ENCODE measurements at places on chromosomes 2 and 18.

- no peak for DNase-seq
Observed at GRCh38 chr2:158659483-158659882, 135.6 kb upstream of the DAPL1 start.

GRCh38 chr18:74766251-74766650 lies 168.6 kb downstream of the ZNF407 start:
- no peak for DNase-seq

DNA sequence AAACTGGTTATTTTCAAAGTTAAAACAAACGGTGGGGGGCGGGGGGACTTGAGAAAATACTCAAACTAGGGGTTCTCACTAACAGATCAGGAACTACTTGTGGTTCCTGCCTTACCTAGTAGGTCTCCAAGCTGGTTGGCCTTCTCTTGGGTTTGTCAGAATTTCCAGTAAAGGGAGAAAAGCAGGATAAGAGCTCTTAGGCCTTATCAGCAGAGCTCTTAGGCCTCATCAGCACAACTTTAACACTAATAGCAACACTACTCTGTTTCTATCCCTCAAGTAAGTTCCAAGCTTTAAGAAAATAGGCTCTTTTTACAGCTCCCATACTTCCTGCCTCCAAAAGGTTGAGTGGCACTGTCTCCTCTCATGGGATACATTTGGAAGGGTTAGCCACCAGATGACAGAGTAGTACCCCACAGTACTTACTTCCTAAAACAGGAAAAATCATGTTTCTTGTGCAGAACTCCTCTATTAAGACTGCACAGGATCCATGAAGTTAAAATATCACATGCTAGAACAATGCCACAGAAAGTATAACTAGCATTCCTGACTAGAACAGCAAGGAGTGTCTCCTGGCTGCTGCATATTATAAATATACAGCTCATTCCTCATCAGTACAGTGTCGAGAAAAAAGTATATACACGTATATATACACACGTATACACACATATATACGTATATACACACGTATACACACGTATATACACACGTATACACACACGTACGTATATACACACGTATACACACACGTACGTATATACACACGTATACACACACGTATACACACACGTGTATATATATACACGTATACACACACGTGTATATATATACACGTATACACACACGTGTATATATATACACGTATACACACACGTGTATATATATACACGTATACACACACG lies 6.1 kb downstream of the FBXO11 start:
- no peak for DNase-seq

GRCh38 chr2:176080540-176081375 lies 3.0 kb downstream of the EVX2 start:
- DNase-seq, result no peak

DNA sequence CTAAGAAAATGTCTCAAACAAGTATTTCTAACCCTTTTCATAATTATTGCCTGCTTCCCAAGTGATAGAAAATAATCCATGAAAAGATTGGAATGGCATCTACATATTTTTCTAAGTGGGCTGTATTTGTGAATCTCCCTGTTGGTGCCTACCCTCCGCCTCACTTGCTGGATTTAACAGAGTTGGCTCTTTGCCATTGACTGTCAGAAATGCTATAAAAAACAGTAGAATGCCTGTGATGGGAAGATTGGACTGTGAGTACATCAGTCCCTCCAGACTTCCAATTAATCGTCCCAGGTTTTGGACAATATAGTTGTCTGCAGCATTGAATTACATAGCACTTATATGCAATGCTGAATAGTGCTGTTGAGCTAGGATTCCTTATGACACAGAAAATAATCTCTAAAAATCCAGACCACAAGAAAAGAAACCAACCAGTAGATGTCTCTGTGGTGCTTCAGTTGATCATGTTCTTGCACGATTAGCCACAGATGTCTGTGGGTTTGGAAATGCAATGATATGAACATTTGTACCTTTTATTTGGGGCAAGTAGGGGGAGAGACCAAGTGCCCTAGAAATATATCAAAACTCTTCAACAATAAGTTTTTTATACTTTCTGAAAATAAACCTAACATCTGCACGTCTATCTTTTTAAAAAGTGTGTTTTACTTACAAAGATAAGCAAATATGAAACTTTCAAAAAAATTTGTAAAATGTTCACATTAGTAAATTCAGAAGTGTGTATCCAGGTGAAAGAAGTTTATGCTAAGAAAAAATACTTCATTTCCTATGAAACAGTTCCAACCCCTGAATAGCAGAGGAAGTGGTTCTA lies 88.5 kb downstream of the DYNAP start:
- no peak for DNase-seq

GRCh38 chr2:213288913-213289700 lies 4.8 kb downstream of the SPAG16 start:
- DNase-seq, result no peak

GRCh38 chr18:33596178-33596854 lies 18.3 kb downstream of the ASXL3 start:
- no peak for DNase-seq

DNA sequence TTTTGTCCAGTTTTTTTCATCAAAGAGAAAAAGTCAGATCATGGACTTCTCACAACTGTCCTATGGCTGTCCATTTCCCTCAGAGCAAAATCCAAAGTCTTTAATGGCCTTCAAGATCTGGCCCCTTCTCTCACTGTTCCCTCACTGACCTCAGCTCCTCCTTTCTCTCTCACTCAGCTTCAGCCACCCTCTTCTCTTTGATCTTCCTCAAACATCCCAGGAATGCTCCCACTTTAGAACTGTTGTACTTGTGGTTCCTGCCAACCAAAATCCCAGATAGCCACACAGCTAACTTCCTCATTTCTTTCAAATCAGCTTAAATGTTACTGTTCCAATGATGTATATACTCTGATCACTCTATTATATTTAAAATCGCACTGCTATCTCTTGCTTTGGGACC lies 82.9 kb downstream of the NUP35 start:
- no peak for DNase-seq

DNA sequence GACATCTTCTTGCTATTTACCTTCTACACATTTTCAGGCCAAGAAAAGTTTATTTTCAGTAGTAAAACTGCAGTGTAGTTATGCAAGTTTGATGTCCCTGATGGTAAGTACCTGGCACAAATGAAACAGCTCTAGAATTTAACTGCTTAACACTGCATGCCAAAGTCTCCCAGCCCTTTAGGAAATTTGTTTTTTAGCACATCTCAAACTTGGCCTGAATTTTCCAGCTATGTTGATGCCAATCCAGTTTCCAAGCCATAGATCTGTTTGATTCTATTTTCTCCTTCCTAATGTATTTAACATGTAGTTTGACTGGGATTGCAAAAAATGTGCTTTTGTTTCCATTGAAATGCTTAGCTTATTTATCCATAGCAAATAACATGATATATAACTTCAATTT lies 29.3 kb upstream of the ZNF385B start:
- no peak for DNase-seq

GRCh38 chr2:77192811-77193289 lies 329.3 kb downstream of the LRRTM4 start:
- no peak for DNase-seq

DNA sequence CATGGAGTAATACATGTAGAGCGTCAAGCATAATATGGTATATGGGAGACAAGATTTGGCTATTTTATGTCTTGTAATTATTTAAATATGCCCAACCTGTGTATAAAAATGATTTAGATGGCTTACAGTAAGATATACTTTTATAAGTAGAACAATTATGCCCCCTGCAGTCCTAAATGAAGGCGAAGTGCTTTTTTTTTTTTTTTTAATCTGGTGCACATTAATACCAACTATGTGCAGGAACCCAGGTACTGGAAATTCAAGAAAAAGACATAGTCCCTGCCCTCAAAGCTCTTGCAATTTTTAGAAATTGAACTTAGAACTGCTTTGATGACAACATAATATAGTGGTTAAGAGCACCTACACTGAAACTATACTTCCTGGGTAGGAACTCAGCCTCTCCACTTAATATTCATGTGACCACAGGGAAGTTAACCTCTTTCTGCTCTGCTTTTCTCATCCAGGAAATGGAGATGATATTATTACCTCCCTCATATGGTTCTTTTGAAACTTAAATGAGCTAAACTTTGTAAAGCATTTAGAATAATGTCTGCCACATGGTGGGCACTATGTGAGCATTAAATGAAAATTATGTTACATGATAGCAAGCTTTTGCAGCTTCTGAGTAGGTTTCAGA lies 38.1 kb downstream of the AFTPH start:
- no peak for DNase-seq

DNA sequence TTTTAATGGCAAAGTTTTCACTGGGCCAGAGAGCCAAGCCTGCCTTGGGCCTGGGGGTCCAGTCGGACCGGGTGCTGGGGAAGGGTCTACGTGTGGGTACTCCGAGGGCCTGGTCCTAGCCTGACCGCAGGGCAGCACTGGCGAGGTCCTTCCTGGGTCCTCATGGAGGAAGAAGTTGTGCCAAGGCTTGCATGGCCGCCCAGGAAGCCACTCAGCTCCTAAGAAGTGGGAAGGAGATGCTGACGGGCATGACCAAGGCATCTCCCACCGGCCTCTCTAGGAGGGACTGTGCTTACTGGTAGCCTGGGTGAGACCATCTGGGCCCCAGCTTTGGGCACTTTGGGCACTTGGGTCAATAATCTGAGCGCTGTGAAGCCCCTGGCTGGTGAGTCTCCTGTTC lies 22.6 kb downstream of the CIB4 start:
- no peak for DNase-seq

DNA sequence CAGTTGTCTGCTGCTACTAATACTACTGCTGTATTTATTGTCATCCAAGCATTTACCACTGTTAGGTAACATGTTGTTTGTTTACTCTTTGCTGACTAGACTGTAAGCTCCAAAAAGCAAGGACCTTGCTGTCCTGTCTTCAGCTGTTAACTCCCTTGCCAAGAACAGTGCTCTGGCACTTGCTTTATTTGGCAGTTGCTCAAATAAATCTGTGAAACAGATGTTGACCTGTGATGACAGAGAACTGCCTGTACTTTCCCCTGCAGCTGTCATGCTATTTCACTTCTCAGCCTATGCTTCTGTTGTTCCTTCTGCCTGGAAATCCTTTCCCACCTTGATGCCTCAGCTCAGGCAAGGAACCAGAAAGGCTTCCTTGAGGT lies 181.2 kb downstream of the ATAD2B start:
- no peak for DNase-seq

DNA sequence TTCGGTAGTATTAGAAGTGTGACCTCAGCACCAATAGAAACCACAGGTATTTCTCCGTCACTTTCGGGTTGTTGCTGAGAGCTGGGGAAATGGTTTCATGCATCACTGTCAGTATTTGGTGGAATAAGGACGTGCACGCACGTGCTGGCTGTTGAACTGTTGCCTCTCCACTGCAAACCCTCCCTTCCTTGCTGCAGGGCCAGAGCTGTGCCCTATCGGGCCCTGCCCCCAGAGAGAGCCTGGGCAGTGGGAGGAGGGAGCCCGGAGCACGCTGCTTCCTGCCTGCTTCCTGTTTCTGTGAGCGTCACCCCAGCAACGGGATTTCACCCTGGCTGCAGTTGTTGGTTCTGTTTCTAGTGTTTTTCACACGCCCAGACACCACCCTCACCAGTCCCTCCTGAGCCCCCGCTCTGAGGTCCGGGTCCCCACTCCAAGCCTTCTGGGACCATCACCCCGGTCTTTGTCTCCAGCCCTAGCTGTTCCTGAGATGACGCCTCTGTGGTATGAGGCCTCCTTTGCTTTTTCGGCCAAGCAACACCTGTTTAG lies 47.4 kb downstream of the LRRFIP1 start:
- DNase-seq, result peak; percentile 49

DNA sequence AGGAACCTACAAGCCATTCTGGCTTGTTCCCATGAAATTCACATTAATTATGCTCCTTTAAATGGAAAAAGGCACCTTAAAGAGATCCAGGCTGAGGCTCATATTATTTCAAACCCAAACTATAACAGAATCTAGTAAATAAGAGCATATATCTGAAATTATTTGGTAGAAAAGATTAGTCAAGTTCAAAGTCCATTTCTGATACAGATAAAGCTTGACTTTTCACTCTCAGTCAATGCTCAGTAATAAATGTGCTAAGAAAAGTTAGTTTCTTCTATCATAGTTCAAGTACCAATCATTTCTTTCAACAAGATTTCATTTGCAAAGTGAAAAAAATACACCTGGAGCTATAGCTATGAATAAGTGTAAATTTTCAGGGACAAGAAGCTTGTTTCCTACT lies 61.8 kb upstream of the NARS1 start:
- no peak for DNase-seq

GRCh38 chr2:152093464-152093863 lies 5.4 kb downstream of the CACNB4 start:
- DNase-seq, result no peak

DNA sequence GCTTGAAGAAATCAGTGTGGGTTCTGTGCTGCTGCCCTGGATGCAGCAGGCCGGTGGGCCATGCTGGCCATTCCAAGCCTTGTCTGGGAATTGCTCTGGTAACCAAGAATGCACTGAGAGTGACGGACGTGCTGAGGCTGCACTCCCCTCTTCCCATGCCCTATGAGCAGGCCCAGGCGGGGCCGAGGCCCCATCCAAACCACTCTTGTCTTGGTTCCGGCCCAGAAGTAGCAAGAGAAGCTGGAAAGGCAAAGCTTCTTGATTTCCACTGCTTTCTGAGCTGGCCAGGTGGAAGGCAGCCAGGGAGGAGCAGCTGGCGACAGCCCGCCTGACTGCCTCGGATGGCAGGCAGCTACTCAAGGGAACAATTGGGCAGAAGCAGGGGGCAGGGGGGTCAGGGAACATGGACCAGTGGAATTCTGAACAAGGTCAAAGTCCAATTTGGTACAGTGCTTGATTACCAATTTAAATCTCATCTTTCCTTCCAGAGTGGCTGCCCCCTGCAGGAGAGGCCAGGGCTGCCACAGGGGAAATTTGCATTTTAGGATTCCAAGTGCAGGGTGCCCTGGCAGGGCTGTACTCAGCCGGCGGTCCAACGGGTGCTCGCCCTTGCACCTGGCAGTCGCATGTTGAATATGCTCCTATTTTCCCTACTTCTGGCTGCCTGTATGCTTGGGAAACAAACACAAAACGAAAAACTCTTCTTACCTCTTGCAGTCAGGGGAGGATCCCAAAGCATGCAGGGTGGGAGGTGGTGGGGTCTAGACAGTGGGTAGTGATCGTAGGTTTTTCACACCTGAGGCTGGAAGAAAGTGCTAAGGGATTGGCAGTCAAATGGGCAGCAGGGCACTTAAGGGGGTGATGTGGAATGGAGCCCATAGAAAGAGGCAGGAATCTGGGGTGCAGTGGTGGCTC lies 67.3 kb downstream of the LIPG start:
- no peak for DNase-seq

DNA sequence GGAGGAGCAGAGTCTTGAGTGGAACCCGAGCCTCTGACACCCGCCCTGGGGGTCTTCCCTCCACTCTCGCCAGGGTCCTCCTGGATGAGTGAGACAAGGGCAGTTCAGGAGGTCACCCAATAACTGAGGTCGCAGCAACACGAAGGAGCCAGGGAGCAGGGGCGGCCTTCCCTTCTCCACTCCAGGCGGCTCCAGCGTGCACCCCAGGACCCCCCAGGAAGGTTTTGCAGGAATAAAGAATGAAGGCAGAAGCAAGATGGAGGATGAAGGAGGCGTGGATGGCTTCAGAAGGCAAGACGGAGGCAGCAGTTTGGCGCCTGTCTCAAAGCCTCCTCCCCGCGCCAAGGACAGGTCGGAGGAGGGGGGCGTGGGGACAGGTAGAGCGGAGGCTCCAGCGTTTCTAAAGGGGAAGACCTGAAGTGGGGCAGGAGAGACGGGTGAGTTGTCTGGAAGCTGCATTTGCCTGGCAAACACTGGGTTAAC lies 579 bp upstream of the ITM2C start:
- DNase-seq, result no peak

- peak; percentile 23 for DNase-seq
Observed at GRCh38 chr2:132670496-132671150, 618 bp upstream of the LYPD1 start.
